ENCODE measurements at places on chromosomes 2 and 18.

- DNase-seq: no peak
Measured at GRCh38 chr2:156915332-156915731, 342.2 kb upstream of the GALNT5 start.

GRCh38 chr2:188853307-188853706, 120.9 kb upstream of the COL3A1 start:
- no peak for DNase-seq

- DNase-seq: no peak
Measured at GRCh38 chr18:37844209-37844970, 278.8 kb upstream of the CELF4 start.

DNA sequence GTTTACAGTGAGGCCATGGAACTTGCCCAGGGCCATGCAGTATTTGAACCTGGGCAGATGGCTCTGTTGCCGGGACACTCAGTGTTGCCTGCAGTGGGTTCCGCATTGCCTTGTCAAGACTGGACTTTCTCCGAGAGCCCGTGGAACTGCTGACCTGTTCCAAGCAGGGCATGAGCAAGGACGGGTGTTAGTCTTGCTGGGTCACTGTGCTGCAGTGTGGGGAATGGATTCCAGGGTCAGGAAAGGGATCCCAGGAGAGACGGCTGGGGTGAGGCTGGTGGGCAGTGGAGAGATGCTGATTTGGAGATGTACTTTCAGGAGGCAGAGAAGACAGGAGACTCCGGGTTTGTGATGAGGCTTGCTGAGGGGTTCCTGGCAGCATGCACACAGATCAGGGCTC, 348.7 kb upstream of the HS6ST1 start:
- no peak for DNase-seq

GRCh38 chr2:178286636-178287035, 92.3 kb downstream of the OSBPL6 start:
- no peak for DNase-seq

DNA sequence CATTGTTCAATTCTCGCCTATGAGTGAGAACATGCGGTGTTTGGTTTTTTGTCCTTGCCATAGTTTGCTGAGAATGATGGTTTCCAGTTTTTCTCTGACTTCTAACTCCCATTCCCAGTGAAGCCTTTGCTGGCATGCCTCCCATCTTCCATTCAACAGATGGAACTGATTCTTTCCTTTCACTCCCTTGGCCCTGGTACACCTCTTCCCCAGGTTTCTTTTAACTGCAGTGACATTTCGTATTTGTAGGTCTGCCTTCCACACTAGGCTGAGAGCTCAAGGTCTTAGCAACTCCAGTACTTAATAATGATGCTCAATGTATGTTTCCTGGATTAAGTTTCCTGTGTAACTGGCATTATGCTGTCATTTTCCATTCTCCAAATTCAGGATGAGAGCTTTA, 48.5 kb downstream of the GAREM1 start:
- no peak for DNase-seq

Data from GM12865 (cell line).